ENCODE measurements at places on chromosomes 1 and 21.

DNA sequence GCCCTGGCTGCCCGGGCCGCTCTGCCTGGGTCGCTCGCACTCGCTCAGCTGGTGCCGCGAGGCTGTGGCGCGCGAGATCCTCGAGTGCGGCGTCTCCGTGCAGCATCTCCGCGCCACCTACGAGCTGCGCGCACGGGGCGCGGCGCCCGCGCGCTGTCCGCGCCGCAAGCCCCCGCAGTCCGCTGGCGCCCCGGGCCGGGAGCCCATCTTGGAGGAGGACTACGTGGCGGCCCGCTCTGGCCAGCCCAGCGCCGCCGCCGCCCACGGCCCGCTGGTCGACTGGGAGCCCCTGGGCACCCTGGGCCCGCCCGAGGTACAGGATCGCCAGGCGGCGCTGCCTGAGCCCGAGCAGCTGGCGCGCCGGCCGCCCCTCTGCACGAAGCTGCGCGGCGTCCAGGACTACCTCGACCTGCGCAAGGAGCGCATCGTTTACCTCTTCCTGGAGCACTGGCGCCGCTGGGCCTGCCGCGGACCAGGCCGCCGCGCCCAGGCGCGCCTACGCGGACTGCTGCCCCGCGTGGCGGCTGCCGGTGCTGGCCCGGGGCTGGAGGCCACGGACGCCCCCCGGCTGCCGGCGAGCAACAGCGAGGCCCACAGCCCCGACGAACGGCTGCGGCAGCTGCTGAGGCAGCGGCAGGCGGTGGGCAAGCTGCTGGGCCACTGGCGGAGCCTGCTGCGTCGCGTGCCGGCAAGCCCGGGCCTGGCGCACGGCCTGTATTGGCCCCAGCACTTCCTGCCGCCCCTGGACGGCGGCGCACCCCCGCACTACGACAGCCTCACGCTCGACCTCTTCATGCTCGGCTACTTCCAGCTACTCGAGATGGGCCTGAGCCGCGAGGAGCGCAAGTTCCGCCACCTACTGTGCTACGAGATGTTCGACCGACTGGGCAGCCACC, 10.9 kb downstream of the TNFRSF25 start:
- DNase-seq = no peak

GRCh38 chr1:203636291-203636690, 9.7 kb downstream of the ATP2B4 start:
- no peak for DNase-seq

DNA sequence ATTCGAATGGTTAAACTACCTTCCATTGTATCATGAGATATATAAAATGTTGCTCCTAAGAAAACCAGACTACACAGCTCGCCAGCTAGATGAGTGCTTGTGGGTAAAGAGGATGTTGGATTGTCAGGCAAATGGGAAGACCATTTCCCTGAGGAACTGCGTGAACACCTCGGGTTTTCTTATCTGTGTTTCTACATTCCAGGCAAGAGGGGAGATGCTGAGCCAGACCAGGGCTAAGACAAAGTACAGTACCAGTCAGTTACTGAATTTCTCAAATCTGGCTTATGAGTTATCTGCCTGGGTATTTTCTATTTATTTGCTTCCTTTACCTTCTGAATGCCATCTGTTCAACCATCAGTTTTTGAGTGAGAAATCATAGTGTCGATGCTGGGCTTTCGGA, 170.8 kb downstream of the PLA2G4A start:
- no peak for DNase-seq

DNA sequence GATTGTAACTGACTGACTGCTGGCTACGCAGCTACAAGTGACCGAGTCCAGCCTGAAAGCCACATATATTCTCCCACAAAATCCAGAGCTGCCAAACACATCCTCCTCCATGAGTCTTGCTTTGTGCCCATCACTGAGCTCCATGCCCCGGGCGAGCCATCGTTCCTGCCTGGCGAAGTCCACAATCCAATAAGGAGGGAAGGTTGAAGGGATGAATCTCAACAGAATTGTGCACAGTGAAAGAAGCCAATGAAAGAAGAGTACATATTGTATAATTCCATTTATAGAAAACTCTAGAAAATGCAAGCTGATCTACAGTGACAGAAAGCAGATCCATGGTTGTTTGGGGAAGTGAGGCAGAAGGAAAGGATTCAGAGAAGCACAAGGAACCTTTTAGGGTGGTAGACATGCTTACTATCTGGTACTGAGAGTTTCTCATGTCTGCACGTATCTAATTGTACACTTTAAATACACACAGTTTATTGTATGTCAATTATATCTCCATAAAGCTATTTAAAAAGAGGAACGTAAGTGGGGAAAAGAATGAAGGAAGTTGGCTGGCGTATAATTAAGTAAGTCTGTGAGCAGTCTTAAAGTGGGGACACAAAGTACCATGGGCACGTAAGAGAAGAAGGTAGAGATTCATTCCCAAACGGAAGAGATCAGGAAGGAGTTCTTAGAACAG, 115.9 kb upstream of the JUN start:
- DNase-seq = no peak

DNA sequence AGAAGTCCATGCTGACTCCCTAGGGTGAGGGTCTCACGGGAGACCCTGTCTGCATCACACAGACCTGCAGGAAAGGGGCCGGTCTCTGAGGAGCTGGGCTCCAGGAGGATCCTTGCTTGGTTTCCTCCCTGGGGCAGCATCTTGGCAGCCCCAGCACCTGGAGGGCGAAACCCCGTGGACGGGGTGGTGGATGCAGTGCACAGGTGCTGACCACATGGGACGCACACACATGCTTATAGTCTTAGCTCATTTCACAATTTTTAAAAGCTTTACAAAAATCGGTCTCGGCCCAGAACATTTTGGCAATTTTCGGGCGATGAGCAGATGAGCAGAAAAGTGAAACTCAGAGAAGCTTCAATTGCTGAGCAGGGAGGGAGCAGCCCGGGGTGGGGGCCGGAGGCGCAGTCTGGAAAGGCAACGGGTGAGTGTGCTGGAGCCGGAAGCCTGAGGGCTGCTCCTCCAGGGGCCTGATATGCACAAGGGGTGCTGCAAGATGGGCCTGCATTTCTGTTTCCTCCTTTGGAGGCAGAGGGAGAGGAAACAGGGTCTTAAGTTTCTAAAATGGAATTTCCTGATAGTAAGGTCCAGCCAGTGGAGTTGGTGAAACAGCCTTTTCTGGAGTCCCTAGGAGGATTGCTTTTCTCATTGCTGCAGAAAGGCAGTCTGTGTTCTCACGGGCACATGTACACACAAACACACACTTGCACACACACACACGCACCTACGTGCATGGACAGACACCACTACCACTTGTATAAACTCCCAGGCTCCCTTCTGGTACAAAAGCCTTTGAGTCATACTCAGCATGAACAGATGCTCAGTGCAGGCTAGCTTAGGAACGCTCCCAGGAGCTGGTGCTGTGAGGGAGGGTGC, 60.6 kb downstream of the SCCPDH start:
- peak; percentile 85 for DNase-seq

- no peak for DNase-seq
These were observed 673.6 kb upstream of the USP24 start for GRCh38 chr1:55888685-55889317.

DNA sequence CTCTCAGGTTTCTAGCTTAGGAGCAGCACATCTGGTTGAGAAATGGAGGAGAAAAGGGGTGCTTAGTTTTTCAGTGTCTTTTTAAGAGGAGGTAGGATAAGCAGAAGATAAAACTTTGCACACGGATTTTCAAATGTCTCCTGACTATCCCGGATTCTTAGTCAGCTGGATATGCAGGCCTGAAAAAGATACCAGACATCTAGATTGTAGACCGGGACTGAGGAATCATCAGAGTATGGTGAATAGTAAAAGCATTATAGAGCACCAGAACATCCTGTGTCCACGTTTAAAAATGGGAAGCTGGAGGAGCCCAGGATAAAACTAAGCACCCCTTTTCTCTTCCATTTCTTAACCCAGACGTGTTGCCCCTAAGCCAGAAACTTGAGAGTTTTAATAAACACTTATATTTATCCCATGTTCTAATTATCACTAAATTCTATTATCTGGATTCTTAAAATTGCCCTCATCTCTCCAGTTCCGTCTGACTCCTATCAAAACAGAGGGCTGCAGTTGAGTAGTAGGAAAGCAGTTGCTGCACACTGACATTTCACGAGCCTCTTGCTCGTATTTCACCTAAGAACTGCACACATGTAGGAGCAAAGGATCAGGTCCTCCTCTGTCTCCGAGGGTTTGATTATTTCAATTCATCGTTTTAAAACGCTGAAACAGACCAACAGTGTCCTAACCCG, 609 bp downstream of the PIGK start:
- DNase-seq = peak; percentile 43

- DNase-seq = no peak
These were observed 69.8 kb upstream of the HSPA13 start for GRCh38 chr21:14452727-14453241.

GRCh38 chr21:32976791-32977190, 48.9 kb upstream of the OLIG2 start:
- DNase-seq = no peak

- no peak for DNase-seq
These were observed 147.1 kb downstream of the SPATA46 start for GRCh38 chr1:162229549-162229948.

DNA sequence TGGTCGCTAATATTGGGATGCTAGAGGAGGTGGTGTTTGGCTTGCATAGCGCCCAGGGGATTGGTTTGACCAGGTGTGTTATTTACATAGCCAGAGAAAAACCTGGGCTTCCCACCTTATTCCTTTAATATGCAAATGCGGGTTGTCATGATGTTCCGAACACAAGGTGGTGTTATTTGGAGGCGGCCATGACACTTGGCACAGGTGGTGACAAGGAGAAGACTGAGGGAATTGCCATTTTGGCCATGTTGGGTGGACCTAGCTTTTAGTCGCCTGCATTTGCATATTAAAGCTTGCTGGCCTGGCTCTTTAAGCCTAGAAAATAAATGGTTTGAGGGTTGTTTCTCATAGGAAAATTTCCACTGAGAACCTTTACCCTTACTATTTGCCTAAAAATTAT, 490.5 kb downstream of the SIPA1L2 start:
- no peak for DNase-seq

GRCh38 chr1:95021805-95022643, 50.7 kb downstream of the ALG14 start:
- DNase-seq = no peak

DNA sequence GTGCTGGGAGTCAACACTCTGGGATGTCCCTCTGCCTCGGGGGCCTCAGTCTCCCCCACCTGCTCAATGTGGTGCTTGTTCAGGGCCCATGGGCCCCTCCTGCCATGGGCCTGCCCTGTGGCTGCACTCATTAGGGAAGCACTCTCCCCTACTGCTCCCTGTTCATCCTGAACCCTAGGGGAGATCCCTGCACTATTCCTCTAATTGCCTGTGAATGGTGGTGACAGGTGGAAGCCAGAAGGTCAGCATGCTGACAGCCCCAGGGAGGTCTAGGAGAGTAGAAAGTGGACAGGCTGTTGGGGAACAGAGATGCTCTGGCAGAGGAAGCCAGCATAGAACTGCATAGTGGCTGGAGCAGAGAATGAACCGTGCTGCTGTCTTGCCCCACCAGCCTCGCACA, 217.6 kb downstream of the TRABD2B start:
- no peak for DNase-seq

GRCh38 chr1:36585569-36586548, 103.1 kb upstream of the CSF3R start:
- no peak for DNase-seq
